ENCODE measurements at places on chromosomes 7 and 10.

DNA sequence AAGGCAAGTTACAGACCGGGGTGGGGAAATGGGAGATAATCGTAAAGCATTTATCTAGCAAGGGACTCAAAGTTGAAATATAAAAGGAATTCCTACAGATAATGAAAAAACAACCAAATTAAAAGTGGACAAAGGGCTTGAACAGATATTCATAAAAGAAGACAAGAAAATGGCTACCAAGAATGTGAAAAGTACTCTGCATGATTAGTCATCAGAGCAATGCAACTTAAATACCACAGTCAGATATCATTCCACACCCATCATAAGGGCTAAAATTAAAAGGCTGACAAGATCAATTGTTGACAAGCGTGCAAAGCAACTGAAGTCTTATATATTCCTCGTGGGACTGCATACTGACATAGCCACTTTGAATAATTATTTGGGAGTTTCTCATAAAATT lies 124.6 kb upstream of the RSU1 start:
- DNase-seq: no peak

DNA sequence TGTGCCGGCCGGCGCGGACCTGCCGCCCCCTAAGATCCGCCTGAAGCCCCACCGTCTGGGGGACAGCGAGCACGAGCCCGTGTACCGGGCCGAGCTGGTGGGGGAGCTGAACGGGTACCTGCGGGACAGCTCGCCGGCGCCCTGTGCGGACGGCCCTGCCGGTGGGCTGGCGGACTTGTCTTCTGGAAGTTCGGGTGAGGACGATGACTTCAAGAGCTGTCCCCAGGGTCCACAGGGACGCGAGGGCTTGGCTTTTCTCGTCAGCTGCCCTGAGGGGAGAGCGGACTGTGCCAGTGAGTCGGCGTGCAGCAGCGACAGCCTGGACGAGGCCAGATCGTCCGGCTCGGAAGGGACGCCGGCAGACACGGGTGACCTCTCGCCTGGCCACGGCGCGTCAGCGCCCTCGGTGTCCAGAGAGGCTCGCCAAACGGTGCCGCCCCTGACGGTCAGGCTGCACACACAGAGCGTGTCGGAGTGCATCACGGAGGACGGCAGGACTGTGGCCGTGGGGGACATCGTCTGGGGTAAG lies 8.5 kb downstream of the PWWP2B start:
- no peak for DNase-seq

DNA sequence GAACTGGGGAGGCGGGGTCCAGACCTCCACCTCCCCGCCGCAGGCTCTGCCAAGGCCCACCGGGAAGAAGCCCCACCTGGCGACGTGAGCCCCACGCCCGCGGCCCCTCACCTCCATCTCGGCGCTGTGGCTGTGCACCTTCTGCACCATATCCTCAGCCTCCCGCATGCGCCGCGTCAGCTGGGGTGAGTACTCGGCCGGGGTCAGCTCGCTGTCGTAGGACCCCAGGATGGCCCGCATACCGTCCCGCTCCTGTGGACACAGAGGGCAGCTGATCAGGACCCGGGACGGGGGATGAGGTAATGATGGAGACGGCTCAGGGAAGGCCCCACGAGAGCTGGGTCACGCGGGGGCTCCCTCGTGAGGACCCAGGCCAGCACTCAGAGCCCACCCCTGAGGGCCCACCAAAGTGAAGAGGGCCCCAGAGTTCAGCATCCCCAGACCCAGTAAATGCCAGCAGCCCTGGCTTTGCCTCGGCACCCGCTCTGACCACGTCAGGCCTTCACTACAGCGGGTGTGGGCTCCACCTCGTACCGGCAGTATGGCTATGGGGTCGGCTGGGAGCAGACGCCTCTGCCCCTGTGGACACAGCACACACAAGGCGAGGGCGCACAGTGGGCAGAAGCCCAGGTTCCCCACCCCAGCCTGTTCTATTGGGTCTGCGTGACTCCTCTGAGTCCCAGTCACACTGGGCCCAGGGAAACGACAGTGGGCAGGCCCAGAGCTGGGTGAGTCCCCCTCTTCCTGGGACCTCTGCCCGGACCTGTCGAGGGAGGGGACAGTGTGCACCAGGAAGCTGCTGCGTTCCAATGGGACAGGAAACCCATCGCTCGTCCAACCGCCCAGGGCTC lies 218.1 kb downstream of the MAD1L1 start:
- DNase-seq: no peak

GRCh38 chr7:12211711-12212485 lies 804 bp downstream of the TMEM106B start:
- DNase-seq: no peak

DNA sequence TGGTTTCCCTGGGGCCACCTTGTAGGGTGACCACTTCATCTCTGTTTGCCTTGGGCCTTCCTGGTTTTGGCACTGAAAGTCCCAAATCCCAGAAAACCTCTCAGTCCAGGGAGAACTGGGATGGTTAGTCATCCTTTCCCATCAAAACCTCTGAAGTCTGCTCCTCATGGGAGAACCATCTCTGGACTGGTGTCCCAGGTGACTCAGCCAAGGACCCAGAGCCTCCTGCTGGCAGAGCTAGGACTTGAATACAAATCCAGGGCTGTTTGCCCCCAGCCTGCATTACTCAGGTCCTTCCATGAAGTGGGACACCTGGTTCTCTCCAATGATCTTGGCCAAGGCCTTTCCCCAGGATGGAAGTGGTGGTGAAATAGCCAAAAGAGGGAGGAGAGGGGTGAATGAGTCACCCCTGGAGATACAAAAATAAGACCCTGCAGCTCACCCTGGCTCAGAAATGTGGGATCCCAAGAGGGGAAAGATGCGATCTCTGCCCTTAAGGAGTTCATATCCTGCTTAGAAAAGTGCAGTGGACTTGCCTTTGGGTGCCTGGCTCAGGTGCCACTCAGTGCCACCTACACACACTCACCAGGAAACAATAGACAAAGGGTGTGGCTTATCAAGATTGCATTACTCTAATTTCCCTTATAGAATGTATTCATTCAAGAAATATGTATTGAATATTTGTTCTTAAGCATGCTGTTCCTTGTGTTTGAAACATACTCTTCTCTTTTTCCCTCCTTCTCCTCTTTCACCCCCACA lies 22.0 kb downstream of the ADRA2A start:
- DNase-seq: no peak

- DNase-seq: no peak
These were observed 49.9 kb downstream of the ANK3 start for GRCh38 chr10:60339757-60340156.

DNA sequence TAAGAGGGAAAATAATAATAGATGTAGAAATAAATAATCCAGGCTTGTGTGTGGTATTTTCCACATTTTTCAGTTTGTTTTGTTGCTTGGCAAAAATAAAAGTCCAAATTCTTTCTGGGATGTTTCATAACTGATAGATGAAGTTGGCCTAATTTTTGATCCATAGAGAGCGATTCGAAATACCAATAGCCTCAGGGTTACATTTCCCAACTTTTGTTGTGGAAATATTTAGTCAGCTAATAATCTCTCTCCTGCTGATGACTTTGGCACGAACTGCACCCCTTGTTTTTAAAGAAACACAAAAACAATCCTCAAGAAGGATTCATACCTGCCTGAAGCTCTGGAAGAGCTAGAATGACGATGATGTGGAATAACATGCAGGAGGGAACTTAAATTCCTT lies 483.2 kb downstream of the ADRA2A start:
- DNase-seq: no peak

DNA sequence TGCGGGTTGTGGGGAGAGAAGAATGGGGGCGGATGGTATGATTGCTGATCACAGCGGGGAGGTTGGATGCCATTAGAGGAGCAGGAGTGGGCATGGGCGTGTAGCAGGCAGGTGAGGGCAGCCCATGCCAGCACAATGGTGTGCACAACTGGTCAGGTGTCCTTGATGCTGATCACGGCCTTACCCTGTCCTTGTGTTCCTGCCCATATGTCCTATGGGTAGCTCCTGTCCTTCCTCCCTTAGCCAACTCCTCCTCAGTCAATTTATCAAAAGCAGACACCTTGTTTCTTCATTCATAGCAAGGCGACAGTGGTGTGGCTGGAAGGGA lies 30.7 kb downstream of the WDR86 start:
- DNase-seq: no peak

DNA sequence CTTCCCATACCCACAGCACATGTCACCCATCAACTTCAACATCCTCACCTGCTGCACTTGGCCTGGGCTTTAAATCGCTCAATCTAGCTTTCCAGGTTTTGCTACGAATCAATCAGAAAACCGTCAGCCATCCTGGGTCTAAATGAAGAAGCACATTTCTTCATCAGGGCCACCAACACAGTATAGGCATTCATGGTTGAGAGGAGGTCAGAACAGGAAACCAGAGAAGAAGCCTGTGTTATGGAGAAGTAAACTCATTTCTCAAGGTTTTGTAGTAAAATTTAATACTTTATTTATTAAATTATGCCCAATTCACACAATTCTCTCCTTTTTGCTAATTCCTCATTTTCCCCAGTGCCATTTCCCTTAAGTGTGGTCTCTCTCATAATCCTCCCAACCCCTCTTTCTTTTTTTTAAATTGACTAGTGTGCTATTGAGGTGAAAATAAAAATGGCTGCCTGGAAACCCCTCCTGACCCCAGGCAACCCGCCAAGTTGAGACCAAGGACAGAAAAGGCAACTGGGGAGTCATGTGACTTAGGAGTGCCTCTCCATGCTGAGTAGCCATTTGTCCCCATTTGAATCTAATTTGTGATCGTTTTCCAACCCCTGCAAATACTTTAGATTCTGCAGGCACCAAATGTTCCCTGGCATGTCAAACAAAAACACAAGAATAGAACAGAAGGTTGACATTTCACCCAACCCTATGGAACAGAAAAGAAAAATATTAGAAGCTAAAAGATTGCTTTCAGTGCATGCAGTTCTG lies 181.1 kb upstream of the NAMPT start:
- DNase-seq: no peak

DNA sequence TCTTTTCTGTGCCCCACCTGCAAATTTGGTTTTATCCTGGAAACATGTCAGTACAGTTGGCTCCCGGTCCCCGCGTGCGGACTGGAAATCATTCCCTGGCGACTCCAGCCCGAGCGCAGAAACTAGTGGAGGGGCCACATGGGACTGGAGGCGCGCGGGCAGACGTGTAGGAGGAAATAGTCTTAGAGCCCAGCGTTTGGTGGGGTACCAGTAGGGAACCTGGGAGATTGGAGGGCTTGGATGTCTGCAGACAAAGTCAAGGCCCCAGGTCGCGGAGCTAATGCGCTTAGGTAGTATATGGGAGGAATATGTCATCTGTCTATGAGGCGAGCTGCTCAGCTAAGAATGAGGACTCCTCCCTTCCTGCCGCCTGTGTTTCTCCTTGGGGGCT lies 1.3 kb downstream of the GALNT17 start:
- DNase-seq: no peak

GRCh38 chr10:122168598-122169394 lies 102.3 kb upstream of the BTBD16 start:
- DNase-seq: no peak

DNA sequence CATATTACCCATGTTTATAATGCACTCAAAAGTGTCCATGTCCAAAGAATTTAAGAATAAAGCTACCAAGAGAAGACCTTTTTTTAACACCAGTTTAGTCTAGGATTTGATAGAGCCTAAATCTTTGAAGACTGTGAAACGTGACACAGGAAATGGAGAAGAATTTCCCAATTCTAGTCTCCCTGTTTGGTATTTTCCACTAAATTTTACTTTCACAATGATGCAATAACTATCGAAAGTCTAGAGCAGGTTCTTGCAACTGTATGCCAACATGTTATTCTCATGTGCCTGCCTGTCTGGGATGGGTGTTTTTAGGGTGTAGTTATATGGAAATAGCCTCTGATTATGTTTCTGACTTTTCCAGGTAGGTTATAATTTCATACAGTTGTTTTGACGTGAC lies 6.9 kb upstream of the MXI1 start:
- DNase-seq: no peak

GRCh38 chr7:149063476-149063875 lies 27.0 kb downstream of the ZNF786 start:
- DNase-seq: no peak

GRCh38 chr10:7297094-7297493 lies 113.7 kb downstream of the SFMBT2 start:
- DNase-seq: no peak

GRCh38 chr7:85483177-85483576 lies 296.3 kb upstream of the SEMA3D start:
- DNase-seq: no peak

- DNase-seq: peak; percentile 5
These were observed 169.8 kb downstream of the NOC3L start for GRCh38 chr10:94192974-94193373.

- no peak for DNase-seq
These were observed 100.7 kb downstream of the CYTH3 start for GRCh38 chr7:6171532-6172223.

GRCh38 chr7:133478591-133479135 lies 225.8 kb downstream of the EXOC4 start:
- no peak for DNase-seq

DNA sequence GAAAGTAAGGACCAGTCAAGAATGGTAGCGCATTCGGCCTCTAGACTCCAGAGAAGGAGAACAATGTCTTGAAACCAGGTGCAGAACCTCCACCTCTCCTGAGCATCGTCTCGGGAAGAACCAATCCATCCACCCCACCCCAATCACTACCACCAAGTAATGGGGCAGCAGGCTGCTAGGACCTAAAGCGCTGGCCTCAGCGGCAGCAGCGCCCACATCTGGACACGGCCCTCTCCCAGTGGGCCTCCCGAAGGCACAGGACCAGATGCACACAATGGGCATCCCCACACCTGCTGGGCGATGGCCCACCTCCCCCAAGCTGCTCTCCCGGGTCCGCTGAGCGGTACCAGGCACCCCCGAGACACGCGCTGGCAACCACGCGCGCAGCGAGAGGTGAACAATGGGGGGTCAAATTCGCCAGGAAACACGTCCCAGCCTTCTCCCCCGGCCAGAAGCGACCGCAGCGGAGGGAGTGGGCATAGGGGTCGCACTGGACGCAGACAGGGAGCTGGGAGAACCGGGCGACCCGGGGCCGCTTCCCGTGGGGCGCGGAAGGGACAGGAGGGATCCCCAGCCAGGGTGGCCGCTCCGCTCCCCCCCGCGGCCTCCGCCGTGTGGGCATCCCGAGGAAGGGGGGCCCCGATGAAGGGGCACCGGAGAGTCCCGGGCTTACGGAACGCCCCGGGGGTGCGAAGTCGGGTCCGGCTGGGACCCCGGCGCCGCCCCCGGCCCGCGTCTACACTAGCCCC lies 506 bp downstream of the CTTNBP2 start:
- DNase-seq: no peak

GRCh38 chr7:36245684-36246299 lies 92.7 kb downstream of the EEPD1 start:
- no peak for DNase-seq

DNA sequence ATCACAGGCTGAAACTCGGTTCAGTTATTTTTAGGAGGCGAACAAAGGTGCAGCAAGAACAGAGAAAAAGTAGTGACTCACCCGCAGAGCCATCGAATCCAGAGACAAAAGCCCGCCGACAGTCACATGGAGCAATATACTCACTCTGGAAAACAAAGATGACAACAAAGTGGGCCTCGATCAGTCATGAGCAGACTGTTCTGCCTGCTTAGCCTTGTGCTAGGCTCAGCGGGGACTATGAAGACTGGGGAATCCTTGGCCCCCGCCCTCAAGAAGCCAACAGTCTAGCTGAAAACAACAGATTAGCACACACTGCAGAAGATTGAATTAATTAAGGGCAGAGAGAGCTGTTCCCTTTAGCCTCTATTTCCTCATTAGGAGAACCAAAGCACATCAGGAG lies 30.4 kb downstream of the XPNPEP1 start:
- no peak for DNase-seq

Data from mammary epithelial cell (primary cell).